SW480 (cell line): ENCODE measurements at places on chromosomes 3 and 15.

GRCh38 chr3:123075359-123075758 lies 8.5 kb downstream of the PDIA5 start:
- DNase-seq, result peak; percentile 58

- no peak for DNase-seq
Observed at GRCh38 chr3:101690972-101691371, 4.5 kb upstream of the RPL24 start.

DNA sequence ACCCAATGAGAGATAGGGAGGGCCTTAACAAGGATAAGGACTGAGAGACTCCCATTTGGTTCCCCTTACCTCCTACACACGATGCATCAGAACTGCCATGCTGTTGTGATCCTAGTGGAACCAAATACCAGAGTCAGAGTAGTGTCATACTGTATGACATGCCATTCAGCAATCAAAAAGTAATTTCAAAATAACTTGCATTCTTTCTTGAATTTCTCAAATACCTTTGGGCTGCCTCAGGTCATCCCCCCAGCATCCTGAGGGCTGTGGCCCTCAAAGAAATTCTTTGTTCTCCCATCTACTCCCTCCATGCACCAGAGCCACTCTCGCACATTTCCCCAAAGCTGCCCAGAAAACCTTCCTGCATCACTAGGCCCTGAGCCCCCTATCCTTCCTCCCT lies 68.9 kb upstream of the PPP2R3A start:
- peak; percentile 73 for DNase-seq

DNA sequence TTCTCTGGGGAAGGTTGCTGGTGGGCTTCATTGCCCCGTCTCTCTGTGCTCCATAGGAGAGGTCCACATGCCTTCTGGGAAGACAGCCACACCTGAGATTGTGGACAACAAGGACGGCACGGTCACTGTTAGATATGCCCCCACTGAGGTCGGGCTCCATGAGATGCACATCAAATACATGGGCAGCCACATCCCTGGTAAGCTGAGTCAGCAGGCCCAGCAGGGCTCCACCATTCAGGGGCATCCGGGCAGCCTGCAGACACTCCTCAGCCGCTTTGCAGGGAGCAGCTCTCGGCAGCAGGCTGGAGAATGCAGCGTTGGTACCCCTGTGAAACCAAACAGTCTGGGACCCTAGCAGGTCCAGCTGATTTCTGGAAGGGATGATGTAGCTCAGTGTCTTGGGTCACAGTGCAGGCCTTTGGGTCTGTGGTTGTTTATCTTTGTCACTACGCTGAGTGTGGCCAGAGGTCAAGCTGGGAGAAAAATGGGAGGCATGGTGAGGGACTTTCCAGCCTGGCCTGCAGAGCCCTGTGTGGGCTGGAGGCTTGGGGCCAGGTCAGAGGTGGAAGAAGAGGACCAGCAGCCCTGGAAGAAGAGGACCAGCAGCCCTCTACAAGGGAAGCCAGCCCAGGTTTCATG lies 67.2 kb downstream of the DNASE1L3 start:
- no peak for DNase-seq

- DNase-seq, result no peak
Observed at GRCh38 chr3:112362221-112362620, 29.3 kb downstream of the CD200 start.

GRCh38 chr3:171813897-171814460 lies 3.7 kb upstream of the PLD1 start:
- no peak for DNase-seq

GRCh38 chr3:17132286-17133115 lies 247.7 kb downstream of the PLCL2 start:
- no peak for DNase-seq
